ENCODE measurements at places on chromosomes 3 and 15.

- DNase-seq = no peak
These were observed 43.6 kb upstream of the PLXNA1 start for GRCh38 chr3:126939338-126939718.

DNA sequence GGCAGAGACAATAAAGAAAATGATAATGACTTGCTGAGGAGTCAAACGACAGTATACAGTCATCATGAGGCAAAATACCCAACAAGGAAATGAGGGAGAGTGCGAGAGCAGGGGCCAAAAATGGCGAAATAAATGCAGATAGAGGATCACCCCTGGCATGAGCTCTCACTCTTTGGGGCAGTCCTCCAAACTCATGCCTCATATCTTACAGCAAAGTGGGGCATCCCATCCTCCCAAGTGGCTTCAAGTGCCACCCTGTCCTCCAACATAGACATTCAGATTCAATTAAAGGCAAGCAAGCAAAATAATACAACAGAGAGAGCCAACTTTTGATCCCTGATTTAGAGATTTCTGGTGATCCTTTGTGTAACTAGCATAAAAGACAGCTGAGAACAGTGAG, 278.4 kb downstream of the GBE1 start:
- no peak for DNase-seq

DNA sequence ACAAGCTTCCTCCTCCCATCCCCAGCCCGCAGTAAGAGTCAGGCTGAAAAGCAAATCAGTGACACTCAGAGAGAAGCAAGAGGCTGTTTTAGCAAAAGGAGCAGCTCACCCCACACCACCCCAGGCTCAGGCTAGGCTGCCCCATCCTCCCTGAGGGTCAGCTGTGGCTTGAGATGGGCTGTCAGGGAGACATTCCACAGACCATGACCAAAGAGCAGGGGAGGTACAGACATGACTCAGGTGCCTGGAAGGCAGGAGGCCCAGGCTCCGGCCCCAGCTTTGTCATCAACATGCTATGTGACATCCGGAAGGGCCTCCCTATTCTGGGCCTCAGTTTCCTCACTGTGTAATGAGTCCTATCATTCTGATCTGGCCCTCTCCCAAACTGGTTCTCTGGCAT, 24.7 kb downstream of the HCN4 start:
- DNase-seq = no peak

- no peak for DNase-seq
These were observed 82.8 kb upstream of the TNIK start for GRCh38 chr3:171542976-171543375.

DNA sequence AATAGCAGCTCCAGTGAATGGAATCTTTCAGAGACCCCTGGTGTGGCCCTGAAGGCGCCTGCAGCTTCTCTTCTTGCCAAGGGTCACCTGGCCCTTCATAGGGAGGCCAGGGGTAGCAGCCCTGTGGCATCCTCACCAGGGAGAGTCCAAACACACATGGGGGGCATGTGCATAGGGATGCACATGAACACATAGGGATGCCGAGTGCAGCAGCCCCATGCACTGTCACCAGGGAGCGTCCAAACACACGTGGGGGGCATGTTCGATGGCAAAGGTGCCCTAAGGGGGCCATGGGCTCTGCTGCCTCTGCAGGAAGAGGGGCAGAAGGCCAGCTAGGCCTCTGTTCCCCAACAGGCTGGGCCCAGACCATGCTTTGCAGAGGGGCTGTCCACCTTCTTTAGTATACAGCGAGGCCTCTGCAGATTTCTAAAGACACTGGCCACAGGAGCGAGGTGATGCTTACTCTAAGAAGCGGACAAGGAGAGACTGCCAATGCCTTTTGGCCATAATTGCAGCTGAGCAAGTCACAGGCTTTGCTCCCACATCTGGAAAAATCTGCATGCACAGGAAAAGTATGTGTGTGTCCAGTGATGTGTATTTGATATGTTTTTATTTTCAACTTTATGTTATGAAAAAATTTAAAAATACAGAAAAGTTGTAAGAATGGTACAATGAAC, 21.0 kb downstream of the ANAPC13 start:
- no peak for DNase-seq

GRCh38 chr3:16654976-16655375, 49.8 kb upstream of the DAZL start:
- no peak for DNase-seq

DNA sequence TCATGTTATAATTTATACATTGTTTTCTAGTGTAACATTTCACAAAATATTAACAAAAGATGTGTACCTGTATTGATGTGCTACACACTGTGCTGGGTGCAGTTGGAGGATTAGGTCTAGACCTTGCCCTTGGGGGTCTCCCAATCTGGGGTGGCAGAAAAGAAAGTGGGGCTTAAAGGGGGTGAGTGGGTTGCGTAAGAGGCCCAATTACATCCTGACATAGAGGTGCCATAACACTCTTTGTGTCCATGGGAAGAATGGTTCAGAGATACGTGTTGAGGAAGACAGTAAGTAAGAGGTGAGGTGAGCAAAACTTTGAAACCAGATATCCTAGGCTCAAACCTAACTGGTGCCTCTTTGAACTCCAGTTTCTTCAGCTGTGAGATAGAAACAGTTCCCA, 31.0 kb downstream of the DLEC1 start:
- DNase-seq = no peak

- DNase-seq = no peak
These were observed 11.5 kb downstream of the FETUB start for GRCh38 chr3:186651678-186652215.

DNA sequence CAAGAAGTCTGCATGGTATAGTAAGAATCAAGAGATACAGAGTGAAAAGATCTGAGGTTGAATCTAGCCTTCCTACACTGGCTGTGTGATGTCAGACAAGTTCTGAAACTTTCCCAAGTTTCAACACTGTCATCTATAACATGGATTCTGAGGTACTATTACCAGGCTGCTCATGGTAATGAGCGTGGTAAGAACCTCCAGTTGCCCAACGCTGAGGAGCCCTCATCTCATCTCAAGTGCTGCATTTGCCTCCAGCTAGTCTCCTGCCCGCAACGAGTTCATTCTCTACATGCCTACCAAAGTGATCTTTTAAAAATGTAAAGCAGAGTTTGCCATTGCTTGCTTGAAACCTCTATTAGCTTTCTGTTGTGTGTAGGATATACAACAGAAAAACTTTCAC, 168.1 kb downstream of the NEK11 start:
- DNase-seq = no peak

DNA sequence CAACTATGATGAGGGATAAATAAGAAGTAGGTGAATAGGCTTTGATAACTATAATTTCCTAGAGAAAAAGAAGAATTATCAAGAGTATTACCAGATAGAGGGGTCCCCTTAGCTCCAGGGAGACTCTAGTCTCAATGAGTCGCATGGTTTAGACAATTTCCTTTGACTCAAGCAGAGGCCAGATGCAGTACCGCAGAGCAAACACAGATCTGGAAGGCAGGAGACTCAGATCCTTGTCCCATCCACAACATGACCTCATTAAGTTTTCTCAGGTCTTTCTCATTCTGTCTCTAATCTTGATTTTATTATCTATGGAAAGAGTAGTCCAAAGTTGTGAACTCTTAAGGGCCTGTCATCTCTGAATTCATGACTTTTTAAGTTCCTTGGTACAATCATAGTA, 987.9 kb downstream of the NTRK3 start:
- DNase-seq = no peak

GRCh38 chr3:41125258-41125657, 74.0 kb upstream of the CTNNB1 start:
- no peak for DNase-seq

GRCh38 chr15:43266834-43267233, at the start of gene TGM5:
Gene TGM5, minus strand, starts transcription at chr15:43266928. Its CDS starts 79 bp downstream, at chr15:43266849.
- DNase-seq = no peak

DNA sequence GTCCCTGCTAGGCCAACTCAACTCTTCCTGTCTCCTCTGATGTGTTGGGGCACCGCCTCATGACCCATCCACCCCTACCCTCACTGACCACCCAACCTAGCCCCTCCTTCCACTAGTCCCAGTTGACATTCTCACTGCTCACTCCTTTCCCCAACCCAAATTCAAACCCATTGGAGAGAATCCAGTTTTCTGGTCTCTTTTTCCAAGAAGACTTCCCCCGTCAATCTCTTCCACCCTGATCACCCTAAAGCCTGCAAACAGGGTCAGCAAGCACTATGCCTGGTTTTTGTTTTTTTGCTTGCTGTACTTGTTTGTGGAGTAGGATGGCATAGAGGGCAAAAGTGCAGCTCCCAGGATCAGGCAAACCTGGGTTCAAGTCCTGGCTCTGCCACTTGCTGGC, 176.6 kb upstream of the PPP2R3A start:
- no peak for DNase-seq

DNA sequence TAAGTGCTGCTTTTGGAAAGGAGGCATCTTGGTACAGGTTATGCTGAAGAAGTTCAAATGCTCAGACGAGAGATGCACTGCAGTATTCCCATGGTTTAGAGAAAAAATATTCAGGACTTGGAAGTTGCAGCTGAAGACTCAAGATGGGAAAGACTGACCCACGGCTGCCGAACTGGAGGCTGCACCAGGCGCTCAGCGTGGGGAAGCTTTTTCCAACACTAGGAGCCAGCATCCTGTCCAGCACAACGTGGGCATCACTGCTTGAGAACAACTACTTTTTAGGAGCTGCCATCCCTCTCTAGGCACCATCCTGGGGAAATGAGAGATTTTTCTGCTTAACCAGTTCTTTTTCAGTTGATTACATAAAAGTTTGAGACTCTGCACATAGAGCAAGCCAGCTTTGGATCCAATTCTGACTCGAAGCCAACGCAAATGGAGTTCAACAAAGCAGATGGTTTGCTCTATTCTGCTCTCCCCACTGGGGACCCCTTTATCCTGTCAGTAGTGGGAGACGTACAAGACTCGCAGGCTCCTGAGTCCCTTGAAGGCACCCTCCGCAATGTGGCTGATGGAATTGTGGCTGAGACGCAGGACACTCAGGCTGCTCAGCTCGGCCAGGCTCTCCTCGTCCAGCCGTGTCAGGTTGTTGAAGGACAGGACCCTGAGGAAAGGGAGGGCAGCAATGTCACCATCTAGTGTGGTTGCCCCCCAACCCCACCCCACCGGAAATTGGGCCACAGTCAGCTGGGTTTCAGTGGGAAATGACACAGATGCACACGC, 93.8 kb downstream of the LRIG1 start:
- no peak for DNase-seq

GRCh38 chr3:81955878-81956277, 194.4 kb upstream of the GBE1 start:
- DNase-seq = no peak

GRCh38 chr15:71639471-71639870, 170.9 kb upstream of the NR2E3 start:
- DNase-seq = no peak

DNA sequence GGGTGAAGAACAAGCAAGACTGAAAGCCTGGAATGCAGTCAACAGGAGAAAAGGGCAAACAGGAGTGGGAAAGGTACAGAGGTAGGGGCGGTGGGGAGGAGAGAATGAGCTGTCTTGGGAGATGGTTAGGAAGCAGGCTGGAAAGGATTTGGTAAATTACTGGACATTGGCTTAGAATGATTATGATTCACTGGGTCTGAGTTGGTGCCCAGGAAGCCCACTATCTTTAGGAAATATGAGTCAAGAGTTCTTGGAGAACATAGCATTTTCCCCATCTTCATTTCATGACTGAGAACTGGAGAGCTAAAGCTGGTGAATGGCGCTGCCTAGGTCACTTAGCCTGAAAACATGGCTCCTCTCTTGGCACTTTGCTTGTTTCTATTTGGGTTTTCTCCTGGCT, 74.7 kb upstream of the C3orf80 start:
- DNase-seq = no peak

GRCh38 chr15:82135638-82136037, 89.8 kb upstream of the MEX3B start:
- DNase-seq = no peak

- DNase-seq = no peak
These were observed 346.6 kb downstream of the CNTN6 start for GRCh38 chr3:1439395-1439794.

DNA sequence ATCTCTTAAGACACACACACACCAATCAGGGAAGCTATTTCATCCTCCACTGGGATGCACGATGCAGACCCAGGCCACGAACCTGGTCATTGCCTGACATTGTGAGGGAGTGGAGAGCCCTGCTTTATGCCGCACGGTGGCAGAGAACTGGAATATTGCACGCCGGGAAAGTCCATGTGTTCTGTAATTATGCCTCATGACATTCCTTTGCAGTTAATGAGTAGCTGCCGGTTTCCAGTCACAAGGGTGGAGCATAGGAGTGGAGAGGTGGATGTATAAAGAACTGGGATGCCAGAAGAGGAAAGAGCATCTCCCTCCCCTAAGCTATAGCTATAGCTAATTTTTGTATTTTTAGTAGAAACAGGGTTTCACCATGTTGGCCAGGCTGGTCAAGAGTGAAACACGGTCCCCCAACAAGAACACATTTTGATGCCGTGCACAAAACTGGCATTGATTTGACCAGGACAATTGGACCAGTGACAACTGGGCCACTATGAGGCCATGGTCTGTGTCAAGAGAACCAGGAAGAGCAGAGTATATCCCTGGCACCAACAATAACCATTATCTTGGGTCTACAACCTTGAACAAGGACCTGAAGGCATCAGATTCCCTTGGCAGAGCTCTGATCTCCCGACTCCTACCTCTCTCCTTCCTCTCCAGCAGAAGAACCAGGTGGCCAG, 51.4 kb downstream of the SH3BP5 start:
- no peak for DNase-seq

GRCh38 chr3:72523429-72524151, 324.7 kb downstream of the SHQ1 start:
- DNase-seq = no peak
